PC-9 (cell line): ENCODE measurements at places on chromosomes 1 and 21. TPM values are rescaled to one million over a fixed set of nuclear protein-coding genes. Genes with fewer than 3 reads are reported as not detected.

Gene CLDN17
- total RNA-seq: not detected in 2 replicates

Gene CNR2
- not detected in 2 replicates for total RNA-seq

DNA sequence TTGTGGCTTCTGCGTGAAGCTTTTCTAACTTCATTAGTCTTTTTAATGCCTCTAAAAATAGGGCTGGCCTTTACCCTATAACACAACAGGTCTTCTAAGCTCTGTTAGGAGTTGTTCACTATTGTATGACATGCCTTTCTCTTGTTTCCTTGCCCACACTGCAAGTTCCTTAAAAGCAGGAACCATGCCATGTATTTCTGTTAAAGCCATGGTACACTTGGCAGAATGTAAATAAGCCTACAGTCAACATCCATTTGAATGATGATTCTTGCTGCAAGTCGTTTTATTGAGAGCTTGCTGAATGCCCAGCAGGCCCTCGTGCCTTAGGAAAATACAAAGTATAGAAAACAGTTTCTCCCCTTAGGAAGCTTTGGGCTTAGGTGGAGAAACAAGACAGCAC, 214.6 kb downstream of the DUSP10 start:
- no peaks in the 10 kb centered on the region for H3K36me3 ChIP-seq
- no peak overlapping the region for H3K27ac ChIP-seq
- DNase-seq: no peak
- no peaks in the 10 kb centered on the region for H3K27me3 ChIP-seq

Gene AXDND1
- 1.8 and 3.4 TPM in 2 replicates for total RNA-seq

DNA sequence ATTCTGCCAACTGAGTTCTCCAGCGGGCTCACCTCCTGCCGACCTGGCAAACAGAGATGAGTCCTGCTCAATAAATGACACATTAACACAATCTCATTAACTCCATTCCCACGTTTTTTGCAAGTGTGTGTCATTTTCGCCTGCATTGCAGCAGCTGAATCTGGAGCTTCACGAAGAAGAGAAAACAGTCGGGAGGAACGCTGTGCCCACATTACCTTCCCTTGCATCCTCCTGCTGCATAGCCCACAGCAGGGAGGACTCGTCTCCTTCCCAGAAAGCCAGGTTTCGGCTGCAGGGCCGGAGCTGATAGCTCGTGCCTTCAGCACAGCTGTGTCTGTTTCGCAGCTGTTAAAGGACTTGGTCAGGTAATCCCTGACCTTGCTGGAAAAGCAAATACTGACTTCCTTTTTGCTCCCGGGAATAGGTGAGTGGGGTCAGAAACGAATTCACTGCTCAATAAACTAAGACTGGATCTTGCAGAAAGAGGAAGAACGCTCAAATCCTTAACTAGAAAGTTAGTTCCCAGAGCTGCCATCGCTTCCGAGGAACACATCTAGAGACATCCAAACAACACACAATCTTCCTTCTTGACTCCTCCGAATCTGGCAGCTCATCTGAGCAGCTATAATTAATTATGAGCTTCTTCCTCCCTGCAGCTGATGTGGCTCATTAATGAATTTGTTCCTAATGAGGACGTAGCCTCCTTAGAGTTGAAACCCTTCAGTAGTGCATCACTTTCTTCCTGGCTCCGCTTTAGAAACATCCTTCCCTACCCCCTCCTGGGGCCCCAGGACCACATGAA, 33.0 kb downstream of the KANK4 start:
- H3K27me3 ChIP-seq: no peaks in the 10 kb centered on the region
- peaks cover 18% of the 10 kb centered on the region; the same call in 1 of the 2 replicates for H3K4me1 ChIP-seq
- no peak overlapping the region for H3K27ac ChIP-seq
- no peak overlapping the region for H3K4me3 ChIP-seq
